ENCODE measurements at places on chromosomes 2 and 18.

GRCh38 chr2:44582363-44583008 lies 220.7 kb downstream of the CAMKMT start:
- no peak for DNase-seq

GRCh38 chr18:48455555-48456478 lies 46.6 kb upstream of the ZBTB7C start:
- DNase-seq = peak; percentile 58

DNA sequence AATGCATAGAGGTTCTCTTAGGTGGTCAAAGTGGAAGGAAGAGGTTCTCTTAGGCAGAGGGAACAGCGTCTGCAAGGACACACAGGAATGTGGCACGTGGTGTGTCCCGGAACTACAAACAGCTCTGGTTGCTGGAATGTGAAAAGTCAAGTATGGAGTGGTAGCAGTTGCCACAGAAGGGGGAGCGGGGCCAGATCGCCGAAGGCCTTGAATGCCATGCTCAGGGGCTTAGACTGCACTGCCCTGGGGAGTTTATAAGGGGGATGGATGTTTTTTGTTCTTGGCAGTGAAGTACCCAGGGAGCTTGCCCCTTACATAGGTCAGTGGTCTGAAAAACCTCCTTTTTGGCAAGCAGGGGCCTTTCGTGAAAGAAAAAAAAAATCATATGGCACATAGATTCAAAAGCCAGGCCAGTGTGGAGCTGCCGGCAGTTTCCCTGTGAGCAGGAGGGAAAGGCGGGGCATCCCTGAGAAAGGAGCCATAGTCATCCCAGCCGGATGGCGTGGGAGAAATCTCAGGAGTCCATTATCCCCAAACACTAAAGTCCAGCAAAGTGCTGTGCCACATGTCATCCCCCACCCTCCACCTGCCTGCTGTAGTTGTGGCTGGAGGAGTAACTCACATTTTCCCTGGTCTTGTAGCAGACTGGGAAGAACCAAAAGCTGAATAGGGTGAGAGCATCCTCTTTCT lies 45.4 kb downstream of the GORASP2 start:
- no peak for DNase-seq

DNA sequence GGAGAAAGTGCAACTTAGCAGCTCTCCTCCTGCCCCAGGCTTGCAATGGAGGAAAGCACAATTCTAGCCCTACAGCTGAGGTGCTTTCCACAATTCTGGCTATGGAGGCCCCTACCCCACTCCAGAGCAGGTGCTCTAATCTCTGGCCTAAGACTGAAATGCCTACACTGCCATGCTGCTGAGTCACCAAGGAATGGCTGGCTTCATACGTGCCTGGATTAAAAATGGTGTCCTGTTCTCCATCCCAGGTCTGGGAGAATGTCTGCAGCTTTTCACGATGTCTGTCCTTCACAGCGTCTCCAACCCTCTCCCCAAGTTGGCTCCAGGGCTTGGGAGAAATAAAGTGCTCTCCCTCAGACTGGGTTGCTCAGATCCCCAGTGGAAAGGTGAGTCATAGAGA lies 48.5 kb downstream of the MBOAT2 start:
- DNase-seq = no peak

DNA sequence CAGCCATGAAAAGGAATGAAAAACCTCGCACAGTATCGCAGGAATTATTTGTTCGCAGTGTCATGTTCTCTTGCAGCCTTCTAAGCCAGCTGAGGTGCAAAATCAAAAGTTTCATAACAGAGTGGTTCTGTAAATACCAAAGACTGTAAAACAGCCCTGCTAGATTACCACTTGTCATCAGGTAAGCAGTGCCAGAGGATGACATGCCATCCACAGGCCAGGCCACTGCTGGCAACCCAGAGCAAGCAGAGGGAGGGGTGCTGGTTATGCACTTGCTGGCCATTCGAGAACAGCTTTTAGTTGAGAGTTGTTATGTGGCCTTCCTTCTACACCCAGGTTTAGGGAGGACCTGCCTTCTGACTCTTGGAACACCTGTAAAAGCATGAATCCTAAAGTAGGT lies 114.3 kb upstream of the MGAT5 start:
- no peak for DNase-seq

DNA sequence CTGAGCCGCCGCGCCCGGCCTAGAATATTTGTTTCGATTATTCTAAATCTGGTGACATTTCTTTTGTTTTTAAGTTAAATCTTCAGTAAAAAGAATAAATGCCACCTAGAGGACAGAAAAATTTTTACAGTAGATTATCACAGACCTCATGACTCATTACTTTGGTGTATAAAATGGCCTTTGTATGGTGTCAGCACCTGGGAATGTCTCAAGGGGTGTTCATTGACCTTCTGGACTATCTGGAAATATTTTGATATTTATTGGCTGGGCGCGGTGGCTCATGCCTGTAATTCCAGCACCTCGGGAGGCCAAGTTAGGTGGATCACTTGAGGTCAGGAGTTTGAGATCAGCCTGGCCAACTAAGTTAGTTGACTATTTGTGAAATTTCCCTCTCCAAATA lies 30.3 kb upstream of the SLC30A6 start:
- peak; percentile 1 for DNase-seq

DNA sequence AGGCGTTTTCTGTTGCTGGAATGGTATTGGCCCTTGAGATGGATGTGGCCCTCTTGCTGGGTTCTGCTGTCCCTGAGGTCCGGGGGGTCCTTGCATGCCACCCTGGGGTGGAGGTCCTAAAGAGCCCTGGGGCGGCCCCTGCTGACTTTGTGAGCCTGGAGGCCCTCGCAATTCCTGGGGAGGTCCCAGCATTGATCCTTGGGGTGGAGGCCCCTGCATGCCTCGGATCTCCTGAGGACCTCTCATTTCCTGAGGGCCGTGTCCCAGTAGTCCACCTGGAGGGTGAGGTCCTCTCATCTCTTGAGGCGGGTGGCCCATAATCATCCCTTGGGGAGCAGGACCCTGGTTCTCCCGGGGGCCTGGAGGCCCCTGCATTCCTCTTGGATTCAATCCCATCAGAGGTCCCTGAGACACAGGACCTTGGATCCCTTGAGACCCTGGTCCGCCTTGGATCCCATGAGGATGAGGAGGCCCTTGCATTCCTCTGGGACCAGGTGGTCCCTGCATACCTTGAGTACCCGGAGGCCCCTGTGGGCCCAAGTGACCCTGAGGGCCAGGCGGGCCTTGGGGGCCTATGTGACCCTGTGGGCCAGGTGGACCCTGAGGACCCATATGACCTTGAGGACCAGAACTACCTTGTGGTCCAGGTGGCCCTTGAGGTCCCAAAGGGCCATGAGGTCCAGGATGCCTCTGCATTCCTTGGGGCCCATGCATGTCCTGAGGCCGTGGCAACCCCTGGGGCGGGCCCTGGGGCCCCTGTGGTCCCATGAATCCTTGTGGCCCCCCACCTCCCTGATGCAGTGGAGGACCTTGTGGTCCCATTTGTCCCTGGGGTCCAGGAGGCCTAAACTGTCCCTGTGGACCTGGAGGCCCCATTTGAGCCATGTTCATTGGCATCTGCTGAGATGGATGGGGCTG lies 18.3 kb downstream of the SFT2D3 start:
- no peak for DNase-seq

DNA sequence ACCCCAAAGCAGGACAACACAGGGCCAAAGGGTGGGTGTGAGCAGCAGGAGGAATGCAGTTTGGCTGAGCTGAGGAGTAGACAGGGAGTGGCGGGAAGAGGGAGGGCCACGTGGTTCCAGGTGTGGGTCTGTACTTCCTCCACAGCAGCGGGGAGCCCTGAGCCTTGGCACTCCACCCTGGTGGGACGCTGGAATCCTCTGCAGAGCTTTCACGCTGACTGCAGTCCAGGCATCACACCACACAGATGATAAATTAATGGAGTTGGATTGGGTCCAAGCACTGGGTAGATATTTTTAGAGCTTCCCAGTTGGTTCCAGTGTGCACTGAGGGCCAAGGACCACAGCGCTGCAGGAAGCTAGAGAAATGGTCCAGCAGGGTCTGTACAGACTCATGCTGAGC lies 67.0 kb upstream of the TMEM200C start:
- DNase-seq = no peak

- DNase-seq = no peak
These were observed 860.4 kb upstream of the SOX11 start for GRCh38 chr2:4831751-4832150.

- no peak for DNase-seq
These were observed 31.1 kb upstream of the SPAG16 start for GRCh38 chr2:213253162-213253561.

- DNase-seq = no peak
These were observed 5.5 kb upstream of the ECEL1 start for GRCh38 chr2:232492963-232493700.

DNA sequence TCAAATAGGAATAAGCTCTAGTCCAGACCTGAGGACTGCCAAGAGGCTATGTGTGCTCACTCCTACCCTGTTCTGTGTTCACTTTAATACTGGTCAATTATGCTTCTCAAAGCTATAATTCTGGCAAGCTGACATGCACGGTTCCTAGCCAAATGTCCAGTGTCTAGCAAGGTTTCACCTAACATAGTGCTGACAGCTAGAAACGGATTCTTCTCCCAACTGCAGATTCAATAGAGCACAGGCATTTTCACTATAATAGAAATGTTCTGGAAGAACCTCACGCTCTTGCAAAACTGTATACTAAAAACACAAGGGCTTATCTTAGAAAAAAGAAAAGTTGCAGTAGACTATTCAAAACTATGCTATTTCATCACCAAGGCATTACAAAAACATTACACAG lies 45.1 kb downstream of the HDAC4 start:
- DNase-seq = no peak

GRCh38 chr2:107215401-107216350 lies 329.7 kb upstream of the ST6GAL2 start:
- no peak for DNase-seq

DNA sequence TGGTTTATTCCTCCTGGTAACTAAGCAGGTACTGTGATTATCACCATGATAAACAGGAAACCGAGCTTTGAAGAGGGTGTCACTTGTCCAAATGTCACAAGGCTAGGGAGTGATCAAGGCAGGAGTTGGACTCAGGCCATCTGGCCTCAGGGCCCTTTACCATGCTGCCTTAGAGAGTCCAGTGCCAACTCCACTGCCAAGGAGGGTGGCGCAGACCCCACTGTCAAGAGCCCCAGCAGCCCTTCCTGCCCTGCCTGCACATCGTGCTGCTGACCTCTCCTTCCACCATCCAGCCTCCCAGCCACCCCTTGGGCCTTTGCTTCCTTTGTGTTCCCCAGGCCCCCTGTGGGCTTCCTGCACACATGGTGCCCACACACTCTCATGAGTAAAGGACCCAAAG lies 48.3 kb downstream of the TNS1 start:
- DNase-seq = no peak

GRCh38 chr2:97993926-97994325 lies 1.8 kb downstream of the TMEM131 start:
- no peak for DNase-seq

DNA sequence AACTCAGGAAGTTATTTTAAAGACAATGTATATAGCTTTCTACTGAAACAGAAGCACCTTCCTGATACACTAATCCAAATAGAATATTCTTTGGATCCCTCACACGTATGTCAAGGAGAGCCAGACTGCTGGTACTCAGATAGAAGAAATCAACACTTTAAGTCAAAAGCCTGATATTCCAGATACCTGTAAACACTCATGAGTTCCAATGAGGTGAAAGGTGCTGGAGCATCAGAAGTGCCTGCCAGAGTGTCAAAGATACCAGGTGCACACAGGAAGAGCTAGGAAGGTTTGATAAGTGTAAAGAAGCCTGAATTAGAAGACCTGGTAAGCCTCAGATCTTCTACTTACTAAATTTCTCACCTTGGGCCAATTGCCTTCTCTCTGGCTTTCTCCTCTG lies 226.3 kb upstream of the SP5 start:
- no peak for DNase-seq

DNA sequence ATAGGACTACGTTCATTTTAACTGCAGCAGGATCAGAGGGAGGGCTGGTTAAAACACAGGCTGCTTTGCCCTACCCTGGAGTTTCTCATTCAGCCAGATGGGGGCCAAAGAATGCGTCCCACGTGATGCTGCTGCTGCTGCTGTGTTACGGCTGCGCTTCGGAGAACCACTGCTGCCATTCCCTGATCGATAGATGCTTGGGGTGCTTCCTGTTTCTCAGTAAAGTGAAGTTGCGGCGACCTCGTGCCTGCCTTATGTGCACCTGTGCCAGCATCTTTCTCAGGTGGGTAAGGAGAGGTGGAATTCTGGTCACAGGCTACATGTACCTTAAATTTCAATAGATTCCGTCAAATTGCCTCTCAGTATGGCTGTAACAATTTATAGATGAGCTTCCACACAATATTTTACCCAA lies 24.7 kb upstream of the TOGARAM2 start:
- DNase-seq = no peak

GRCh38 chr2:238383135-238383534 lies 43.6 kb upstream of the ASB1 start:
- no peak for DNase-seq

GRCh38 chr2:54516842-54517241 lies 60.7 kb downstream of the SPTBN1 start:
- no peak for DNase-seq

DNA sequence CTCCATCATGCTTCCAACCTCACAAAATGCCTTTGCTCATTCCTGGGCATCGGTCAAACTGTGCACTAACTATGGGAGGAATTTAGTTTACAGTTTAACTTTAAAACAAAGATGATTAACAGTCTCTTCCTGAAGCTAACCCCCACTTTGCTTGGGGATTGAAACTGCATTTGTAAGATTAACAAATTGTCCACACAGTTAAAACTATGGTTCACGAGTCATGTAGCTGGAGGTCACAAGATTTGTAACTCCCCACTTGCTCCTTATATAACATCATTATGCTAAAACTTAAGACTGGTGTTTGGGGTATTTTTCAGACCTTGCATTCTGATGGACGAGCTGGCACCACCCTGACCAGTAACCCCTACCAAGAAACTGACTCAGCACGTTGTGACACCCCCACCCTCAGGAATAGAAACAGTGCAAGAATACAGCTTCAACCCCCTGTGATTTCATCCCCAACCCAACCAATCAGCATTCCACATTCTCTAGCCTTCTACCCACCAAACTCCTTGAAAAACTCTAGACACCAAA lies 252.3 kb downstream of the MBD5 start:
- no peak for DNase-seq

DNA sequence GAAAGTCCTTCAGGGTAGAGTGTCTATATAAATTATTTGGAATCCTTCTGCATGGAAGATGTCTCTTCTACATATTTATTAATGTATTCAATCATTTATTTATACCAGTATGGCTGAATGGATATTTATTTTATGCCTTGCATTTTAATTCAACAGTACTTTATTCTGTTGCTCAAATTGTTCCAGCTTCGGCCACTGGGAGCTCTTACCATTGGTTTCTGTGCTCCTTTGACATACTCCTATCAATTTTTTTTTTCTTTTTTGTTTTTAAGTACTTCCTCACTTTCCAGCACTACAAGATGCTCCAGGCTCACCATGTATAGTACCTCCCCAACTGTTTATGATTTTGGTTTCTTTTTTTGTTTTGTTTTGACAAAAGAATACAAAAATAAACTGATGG lies 39.4 kb upstream of the WIPF1 start:
- DNase-seq = no peak

DNA sequence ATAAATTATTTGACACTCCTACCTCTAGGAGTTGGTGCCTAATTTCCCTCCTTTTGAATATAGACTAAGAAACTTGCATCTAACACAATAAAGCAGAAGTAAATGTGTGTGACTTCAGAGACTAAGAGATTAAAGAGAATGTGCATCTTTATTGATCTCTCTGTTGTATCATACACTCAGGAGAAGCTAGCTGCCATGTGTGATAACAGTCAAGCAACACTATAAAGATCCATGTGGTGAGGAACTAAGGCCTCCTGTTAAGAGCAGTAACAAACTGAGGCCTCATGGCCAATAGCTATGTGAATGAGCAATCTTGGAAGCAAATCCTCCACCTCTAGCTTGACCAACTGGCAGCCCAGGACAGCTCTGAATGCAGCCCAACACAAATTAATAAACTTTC lies 3.4 kb downstream of the FANCL start:
- no peak for DNase-seq

Data from CD4-positive, alpha-beta T cell treated with Interleukin-6 at 100 ng/mL for 8 hours (primary cell).